Head of caudate nucleus (tissue), 42 donors: ENCODE measurements at places on chromosomes 4 and X.

DNA sequence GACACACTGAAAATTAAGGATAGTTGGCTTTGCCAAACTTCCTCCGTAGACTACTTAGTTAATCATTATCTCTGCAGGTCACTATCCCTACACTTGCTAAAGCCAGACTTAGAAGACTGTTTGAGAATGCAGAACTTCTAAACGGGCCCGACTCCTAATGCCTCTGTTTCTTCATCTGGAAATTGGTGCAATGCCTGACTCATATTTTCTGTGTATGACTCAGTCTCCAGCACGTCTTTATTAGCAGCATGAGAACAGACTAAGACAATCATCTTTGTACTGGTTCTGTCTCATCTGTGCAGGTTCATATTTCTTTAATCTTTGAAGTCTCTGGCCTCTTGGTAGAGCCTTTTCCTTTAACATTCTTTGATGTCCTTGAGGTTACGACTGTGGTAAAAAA is 411.9 kb upstream of the ACTRT1 start:
- no peak for DNase-seq

DNA sequence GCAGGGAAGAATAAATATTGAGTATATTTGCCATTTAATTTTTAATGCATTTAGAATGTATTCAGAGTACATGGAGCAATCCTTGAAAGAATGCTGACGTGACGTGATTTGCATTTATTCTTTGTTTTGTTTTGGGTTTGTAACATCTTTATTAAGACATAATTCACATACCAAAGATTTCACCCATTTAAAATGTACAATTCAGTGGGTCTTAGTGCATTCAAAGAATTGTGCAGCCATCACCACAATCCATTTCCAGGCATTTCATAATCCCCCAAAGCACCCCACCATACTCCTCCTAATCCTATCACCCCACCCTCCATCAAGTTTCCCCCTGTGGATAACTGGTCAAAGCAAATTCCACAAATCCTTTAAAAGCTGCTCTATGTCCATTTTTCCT is 87.4 kb downstream of the FAM9B start:
- DNase-seq: no peak

DNA sequence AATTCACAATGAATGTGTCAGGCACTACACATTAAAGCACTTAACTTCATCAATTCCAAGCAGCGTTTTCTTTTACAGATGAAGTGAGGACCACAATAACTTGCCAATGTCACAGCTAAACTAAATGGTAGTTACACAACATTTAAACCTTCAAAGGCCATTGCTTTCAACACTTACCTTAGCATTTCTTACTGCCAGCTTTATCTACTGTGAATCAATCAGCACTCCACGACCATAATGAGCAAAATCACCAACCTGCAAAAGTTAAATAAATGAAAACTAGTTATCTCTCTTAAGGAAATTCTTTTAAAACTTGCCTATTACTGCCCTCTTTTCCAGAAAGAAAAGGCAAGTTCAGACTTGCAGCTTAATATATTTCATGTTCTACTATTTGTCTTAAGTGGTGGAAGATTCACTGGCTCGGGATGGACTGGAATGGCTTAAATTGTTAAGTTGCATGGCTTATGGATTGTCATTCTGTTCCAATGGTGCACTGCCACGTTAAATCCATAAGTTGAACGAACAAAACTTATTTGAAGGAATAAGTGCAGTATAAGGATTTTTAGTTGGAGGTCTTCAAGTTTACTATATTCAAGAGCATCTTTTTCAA is 8.3 kb downstream of the RBMX start:
- DNase-seq: no peak

GRCh38 chr4:38948551-38948950 is 80.9 kb downstream of the FAM114A1 start:
- no peak for DNase-seq

GRCh38 chr4:1241466-1241935 is 7.4 kb downstream of the CTBP1 start:
- no peak for DNase-seq

DNA sequence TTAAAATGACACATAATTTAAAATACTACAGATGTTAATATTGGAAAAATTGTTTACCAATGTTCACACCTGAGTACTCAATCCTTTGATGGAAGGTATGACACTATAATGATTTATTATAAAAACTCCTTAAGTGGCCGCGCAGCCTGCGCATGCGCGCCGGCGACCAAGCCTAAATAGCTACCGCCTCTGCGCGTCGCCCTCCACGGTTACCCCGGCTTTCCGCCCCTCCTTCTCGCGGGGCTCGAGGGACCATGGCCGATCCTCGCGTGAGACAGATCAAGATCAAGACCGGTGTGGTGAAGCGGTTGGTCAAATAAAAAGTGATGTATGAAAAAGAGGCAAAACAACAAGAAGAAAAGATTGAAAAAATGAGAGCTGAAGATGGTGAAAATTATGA is 170.2 kb downstream of the DMD start:
- DNase-seq: no peak

GRCh38 chrX:64977051-64977450 is 801 bp upstream of the ZC4H2 start:
- no peak for DNase-seq

DNA sequence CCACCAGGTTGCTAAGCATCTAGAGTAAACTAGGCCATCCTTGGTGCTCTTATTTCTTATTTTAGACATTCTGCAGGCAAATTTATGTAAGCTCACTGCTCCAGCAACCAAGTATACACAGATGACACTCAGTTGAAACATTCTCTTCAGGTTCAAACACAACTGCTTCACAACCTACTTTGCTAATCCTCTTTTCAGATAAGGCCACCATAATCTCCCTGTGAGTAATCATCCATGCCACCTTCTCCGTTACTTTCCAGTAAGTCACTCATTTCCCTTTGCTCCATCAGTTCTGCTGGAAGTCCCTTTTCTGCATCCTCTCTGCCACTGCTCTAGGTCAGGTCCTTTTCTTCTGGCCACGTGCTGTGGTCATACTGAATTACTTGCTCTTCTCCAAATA is 120.2 kb upstream of the WDFY3 start:
- no peak for DNase-seq

DNA sequence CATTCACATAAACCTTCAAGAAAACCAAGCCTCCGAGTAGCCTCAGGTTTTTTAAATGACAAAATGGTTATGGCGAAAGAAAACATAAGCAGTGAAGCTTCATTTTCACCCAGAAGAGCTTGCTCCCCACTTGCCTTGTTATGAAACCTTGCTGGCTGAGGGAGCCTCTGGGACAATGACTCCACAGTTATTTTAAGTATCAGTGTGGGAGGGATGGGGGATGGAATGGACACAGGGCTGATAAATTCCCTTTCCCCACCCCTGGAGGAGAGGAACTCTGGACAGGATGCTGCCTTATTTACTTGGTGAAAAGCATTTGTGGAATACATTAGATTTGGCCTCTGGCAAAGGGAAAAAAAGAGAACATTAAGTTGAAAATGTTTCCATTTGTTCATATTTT is 220.7 kb upstream of the CNKSR2 start:
- DNase-seq: no peak

DNA sequence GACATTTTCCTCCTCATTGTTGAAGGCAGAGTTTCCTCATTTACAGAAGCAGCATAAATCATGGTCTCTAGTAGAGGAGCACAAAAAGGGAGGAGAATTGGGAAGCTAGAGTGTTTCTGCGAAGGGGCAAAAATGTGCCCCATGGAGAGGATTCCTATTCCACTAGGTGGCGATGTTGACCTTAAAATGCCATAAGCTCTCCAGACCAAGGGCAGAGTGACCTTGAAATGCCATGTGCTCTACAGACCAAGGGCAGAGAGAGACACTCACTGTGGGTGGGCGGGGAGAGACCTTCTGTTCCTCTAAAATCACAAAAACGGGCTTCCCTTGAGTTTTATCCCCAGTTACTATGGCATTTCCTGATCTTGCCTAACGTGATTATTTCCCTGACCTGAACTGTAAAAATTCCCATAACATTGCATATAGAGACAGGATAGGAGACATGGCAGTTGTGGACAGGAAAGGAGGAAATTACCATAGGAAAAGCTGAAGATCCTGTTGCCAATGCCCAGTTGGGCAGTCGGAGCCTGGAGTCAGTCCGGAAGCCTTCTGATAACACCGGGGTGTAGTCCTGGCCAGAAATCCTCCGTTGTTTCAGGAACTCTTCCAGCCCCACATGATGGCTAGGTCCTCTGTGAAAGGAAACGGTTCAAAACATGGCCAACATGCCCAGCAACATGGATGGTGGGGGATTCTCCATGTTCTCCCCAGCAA is 567.7 kb downstream of the MAGEB5 start:
- peak; percentile 10 for DNase-seq

GRCh38 chrX:25597551-25597950 is 540.6 kb upstream of the MAGEB18 start:
- no peak for DNase-seq

DNA sequence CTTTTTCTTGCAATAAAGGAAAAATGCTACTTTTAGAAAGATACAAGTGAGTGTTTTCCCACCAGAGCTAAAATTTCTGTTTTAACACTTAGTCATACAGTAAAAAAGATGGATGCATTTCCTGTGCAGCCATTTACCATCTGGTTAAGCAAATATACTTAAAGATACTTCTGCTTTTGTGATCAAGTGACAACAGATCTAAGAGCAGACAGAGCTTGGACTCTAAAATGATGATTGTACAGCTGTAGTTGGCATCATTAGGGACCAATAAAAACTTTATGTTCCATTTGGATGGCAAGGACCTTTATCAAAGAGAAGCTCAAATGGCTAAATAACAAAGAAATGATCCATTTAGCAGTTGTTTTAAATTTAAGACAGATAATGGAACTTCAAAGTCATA is 270.8 kb downstream of the FSTL5 start:
- DNase-seq: no peak

- DNase-seq: no peak
Observed at GRCh38 chr4:186840771-186841301, 117.2 kb upstream of the FAT1 start.

DNA sequence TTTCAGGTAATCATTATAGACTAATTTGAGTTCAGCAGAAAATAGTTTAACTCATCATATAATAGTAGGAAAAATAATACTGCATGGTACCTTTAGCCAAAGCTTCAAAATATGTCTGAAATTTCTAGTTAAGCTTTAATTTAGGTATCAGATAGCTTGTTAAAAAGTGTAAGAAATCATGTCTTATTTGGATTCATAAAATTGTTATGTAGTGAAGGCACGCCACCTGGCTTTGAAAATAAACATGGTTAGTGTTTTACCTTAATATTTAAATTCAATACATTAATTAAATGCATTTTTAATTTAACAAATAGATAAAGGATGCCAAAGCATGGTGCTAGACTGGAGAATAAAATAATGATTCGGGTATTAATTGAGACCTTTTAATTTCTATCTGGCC is 211.4 kb downstream of the FSTL5 start:
- DNase-seq: no peak

DNA sequence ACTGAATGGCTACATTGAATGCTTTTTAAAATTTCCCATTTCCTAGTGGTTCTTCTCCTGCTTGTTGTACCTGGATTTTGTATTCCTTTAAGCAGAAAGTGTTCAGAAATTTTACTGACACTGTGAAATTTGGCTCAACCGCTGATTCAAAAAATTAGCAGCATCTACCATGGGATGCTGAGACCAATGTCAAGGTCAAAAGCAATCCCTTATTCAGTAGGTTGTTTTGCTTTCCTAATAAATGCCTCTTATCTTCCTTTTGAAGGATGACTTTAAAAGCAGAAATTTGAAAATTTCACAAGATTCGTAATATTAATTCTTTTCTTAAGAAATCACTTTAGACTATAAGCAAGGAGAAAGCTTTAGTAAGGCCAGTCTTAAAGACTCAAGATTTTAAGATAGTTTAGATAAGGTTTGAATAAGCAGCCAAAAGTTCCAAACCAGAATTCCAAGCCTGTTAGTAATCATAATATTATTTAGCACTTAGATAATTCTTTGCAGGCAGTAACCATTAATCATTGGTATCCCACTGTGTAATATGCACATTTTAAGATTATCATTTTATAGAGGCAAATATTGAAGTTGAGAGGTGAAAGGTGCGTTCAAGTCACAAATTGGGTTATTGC is 508.8 kb downstream of the ANKRD50 start:
- DNase-seq: no peak

GRCh38 chr4:4574052-4574451 is 32.2 kb upstream of the STX18 start:
- no peak for DNase-seq

GRCh38 chrX:106927700-106928099 is 7.5 kb downstream of the CLDN2 start:
- DNase-seq: no peak
